KBM-7 (cell line): ENCODE measurements at places on chromosomes 5 and 9.

DNA sequence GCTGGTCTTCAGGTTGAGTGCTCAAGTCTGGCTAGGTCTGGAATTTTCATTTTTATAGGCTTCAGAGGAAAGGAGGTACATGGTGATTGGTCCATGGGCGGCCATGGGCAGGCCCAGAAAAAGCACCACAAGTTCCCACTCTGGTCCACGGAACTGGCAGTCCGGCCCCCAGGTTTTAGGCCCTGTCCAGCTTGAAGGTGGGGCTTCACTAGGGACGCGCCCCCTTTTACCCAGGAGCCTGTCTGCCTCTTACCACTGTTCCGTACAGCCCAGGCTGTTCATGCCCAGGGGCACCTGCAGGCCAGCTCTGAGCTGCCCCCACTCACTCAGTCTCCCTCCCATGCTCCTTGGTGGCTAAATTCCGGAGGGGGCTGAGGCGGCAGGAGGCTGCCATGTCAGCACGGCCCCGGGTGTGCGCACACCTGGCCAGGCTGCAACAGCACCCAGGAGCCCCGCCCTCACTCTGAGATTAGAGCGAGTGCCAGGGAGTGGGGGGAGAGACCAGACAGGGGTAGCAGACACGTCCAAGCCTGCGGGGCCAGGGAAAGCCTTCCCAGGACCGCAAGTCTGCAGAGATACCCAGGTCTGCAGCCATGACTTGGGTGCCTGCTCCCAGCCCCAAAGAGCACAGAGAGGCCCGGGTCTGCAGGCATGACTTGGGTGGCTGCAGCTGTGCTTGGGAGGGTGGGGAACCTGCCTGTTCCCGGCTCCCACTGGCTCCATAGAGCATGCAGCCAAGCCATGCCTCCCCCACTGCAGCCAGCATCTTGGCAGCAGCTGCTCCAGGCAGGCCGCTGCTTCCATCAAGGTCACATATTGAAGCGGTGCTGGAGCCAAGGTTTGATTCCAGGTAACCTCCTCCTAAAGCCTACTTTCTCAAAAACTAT lies 390.2 kb upstream of the SGCD start:
- DNase-seq = no peak

- DNase-seq = no peak
Observed at GRCh38 chr9:126173401-126173800, 153.2 kb upstream of the MVB12B start.

- DNase-seq = peak; percentile 75
Observed at GRCh38 chr5:179762079-179762780, 29.6 kb downstream of the MAML1 start.

GRCh38 chr5:161134083-161134482 lies 282.1 kb upstream of the ATP10B start:
- no peak for DNase-seq

DNA sequence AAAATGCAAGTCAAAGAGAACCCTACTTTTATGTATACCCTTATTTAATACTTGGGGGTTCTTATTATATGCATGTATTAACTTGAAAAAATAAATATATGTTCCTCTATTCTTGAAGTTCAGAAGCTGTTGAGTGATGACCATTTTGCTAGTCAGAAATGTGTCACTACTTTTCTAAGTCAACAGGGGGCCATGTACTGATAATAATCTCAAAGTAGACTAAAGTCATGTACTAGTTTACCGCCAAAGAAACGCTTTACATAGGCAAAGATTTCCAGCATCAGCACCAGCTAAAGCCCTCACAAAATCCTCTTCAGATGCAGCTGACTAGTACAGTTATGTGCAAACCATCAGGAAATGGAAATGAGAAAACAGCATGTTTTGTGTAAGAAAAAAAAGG lies 5.7 kb upstream of the BHMT start:
- no peak for DNase-seq

DNA sequence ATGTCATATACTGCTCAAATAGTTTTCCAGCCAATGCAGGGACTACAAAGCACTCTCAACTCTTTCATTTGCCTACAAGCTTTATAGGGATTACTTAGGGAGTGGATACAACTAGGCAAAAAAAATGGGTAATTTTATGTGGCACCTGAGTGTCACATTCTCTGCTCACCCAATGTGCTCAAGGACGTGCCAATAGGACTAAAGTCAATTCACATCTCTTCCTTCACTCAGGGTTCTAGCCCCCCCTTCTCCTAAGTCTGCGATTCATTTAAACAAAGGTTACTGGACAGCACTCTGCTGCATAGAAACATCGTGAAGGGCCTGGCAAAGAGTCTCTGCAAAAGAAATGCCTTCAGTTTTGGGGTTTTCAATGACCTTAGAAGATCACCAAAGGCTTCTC lies 142.3 kb downstream of the TSSK1B start:
- no peak for DNase-seq

GRCh38 chr5:96503501-96504236 lies 70.6 kb upstream of the PCSK1 start:
- no peak for DNase-seq

DNA sequence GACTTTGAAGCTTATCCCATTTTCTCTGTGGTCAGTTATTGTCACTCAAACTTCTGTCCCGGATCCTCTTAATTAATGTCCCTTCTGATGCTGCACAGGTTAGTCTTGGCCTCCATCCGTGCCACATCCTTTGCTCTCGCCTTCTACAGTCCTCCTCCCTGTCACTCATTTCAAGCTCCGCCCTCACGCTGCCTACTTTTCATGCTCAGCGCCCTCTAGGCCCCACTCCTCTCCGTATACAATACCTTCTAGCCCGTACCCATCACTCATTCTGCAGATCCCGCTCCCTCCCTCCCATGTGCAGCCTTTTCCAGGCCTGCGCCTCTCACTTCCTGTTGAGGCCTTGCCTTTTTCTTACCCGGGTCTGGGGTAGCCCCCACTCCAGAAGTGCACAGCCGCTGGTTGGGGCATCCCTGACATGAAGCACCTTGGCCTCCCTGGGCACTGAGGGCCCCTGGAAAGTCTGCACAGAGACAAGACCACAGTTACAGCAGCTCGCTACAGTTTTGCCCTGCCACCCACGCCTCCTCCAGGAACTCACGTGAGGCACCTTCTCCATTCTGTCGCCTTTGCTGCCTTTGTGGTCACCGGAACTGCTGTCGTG lies 88.5 kb upstream of the SLC25A48 start:
- no peak for DNase-seq

- no peak for DNase-seq
Observed at GRCh38 chr9:110255034-110255462, 1.3 kb downstream of the TXN start.

DNA sequence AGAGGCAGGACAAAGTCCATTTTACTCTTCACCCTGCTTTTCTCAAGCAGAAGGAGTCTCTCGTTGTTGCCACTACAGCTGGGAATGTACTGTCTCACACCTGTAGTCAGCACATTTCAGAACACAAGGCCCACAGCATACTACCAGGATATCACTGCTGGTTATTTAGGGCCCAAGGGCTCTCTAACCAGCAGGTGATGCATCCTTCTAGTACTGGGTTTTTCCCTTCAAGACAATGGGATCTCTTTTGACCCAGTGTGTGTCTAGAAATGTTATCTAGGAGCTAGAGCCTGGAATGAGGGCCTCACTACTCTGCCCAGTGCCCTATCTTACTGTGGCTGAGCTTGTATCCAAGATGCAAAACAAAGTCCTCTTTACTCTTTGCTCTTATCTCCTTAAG lies 235.1 kb upstream of the PRR16 start:
- no peak for DNase-seq

DNA sequence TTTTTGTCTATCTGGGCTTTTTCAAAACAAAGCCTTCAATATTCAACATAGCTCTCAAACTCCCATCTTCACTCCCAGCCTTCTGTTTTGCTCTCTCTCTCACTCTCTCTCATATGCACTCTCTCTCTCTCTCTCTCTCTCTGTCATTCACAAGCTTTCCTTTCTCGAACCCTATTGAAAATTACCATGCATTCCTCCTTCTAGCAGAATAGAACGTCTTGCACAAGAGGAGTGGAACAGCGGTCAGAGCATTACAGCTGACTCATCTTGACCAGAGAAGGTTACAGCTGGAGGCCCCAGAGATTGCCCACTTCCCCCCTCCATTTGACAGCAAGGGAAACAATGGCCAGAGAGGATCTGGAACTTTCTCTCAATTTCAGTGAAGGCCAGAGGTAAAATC lies 51.0 kb upstream of the LIFR start:
- no peak for DNase-seq

DNA sequence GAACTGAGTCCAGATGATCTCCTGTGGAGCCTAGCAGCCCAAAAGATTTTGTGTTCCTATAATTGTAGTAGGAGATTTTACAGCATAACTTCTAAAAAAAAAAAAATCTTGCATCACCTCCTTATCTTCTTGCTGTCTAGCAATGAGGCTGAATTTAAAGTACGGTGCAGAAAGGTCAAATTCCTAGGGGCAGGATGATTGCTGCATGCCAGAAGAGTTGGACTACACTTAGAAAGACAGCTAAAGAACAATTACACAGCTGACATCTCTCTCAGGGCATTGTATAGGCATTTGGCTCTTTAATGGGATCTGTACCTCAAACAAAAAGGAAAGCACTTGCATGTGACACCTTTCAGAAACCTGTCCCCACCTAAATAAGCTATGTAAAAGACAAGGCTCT lies 443.2 kb downstream of the HCN1 start:
- DNase-seq = no peak

GRCh38 chr9:138066049-138066448 lies 188.5 kb downstream of the CACNA1B start:
- DNase-seq = no peak

DNA sequence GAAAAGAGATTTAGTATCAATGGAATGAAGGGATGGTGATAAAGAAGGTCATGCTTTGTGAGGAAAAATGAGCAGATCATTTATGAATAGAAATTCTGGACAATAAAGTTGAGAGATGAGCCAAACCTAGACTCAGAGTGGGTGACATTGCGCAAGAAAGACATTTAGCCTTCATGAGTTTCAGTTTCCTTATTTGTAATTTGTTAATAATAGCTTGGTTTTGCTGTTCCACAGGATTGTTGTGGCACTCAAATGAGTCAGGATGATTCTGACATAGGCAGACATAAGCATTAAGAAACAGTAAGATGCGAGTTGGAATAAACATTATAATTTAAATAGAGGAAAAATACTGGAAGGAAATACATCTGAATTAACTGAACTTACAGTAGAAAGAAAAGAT lies 34.8 kb downstream of the ITGA2 start:
- DNase-seq = no peak

DNA sequence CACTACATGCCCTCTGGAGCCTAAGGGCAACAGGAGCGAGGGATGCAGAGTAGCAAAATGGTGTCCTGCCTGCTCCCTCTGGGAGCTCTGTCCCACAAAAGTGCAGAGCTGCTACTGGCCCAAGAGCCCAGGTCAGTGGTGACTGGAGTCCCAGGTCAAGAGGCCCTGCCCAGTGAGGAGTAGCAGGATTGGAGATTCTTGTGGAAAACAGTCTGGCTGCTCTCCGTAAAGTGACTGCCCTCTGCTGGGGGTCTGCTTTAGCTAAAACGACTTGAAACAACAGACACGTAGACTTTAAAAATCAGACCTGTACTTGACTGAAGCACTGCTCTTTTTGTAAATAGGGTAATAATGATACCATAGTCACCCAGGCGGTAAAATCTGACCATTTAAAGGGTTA lies 917.0 kb downstream of the MAT2B start:
- no peak for DNase-seq
